ENCODE measurements at places on chromosomes 4 and X.

GRCh38 chrX:139091066-139091465 is 379.5 kb upstream of the FGF13 start:
- no peak for DNase-seq

- no peak for DNase-seq
Observed at GRCh38 chrX:137982472-137983172, 416.7 kb downstream of the ZIC3 start.

DNA sequence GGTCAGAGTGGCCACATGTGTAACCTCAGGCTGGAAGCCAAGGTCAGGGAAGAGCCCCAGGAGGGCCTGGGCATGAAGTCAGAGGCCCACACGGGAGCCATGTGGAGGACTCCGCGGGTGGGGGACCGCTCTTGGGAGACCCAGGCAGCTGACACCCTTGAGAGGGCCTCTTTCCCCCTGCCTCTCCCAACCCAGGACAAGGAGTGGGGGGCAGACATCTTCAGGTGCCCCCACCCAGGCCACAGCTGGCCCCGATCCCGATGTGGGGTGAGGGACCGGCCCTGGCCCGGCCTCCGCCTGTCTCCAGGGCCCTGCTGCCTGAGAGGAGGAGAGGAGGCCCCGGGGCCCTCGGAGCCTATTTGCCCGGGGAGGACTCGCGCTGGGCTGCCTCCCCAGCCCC is 3.1 kb downstream of the PNMA6A start:
- no peak for DNase-seq

GRCh38 chrX:10041383-10041782 is 74.2 kb downstream of the CLDN34 start:
- no peak for DNase-seq

- no peak for DNase-seq
Observed at GRCh38 chrX:2862404-2862803, 33.7 kb downstream of the GYG2 start.

DNA sequence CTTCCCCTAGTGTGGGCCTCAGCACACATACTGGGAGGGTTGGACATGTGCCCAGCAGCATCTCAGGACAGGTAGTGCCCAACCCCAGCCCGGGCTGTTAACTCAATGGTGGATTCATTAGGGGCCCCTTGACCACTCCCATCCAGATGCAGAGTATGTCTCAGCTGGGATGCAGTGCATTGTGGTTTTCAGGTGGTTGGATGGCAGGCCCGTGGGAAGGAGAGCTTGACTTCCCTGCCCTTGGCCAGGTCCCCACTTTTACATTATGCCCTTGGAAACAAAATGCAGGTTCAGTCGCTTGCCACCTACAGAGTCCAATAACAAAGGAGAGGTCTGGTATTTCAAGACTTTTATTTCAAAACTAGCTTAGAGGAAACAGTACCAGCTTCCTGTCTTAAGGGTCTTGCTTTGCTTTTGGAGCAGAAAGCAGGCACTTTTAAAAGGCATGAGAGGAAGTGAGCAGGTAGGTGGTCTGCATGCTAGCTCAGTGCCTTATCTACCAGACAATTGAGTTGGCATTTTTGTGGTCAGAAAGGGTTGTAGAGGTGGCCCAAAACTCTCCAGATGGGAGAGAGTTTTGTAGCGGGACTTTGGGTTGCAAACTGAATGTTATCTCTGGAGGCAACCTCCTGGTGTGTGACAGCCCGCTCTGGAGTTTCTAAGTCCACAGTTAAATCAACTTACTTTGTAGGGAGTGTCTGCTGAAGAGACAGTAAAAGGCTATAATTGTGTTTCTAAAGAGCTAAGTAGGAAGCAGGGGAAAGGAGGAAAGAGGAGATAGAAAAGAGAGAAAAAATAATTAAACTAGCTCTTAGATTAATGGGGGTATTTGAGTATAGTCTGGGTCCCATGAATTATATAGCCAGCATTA is 171.0 kb downstream of the GALNTL6 start:
- no peak for DNase-seq

GRCh38 chr4:98248934-98249333 is 12.2 kb upstream of the RAP1GDS1 start:
- no peak for DNase-seq

DNA sequence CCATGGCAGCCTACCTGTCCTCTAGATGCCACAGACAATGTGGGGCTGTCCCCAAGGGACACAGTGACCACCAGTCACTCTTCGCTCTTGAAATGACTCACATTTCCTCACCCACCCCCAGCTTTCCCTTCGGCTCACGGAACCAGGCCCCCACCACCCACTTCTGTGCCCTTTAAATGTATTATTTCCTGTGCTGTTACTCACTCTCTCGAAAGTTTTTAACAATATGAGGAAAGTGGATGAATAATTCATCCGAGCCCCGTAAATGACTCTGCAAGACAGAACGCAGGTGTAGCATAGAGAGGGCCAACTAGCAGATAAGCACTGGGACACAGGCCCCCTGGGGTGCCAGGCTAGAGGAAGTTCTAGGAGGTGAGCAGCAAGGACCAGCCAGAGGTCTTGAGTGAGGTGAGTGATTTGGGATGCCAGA is 179.5 kb upstream of the TBL1X start:
- peak; percentile 3 for DNase-seq

GRCh38 chr4:146247356-146247755 is 33.0 kb downstream of the REELD1 start:
- no peak for DNase-seq

- DNase-seq = no peak
Observed at GRCh38 chr4:6643141-6643847, 2.8 kb downstream of the MRFAP1 start.

- no peak for DNase-seq
Observed at GRCh38 chr4:45064741-45065140, 338.4 kb upstream of the GNPDA2 start.

GRCh38 chr4:100084892-100085291 is 105.4 kb downstream of the DDIT4L start:
- no peak for DNase-seq

GRCh38 chr4:87978681-87979080 is 3.2 kb downstream of the SPP1 start:
- no peak for DNase-seq

GRCh38 chr4:25095837-25096236 is 64.4 kb downstream of the SEPSECS start:
- DNase-seq = no peak

DNA sequence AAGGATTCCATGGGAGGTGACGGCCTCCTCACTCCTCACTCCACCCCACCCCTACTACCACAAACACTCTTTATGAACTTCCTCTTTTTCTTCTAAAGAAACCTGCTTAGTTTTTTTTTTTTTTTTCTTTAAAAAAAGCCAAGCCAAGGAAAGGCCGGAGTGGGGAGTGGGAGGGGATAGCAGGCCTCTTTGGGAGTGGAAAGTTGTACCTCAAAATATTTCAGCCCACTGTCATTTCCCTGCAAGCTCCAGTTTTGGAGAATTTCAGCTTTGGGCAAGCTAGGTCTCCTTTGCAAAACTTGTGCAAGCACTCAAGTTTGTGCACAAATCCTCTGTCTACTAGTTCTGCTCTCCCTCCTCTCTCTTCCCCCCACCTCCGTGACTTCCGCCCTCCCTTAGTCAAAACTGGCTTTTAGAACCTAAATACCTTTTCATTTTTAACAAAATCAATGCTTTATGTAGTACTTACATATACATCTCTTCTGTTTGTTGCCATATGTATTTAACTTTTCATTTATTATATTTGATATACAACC is 512 bp upstream of the ANTXR2 start:
- DNase-seq = no peak

DNA sequence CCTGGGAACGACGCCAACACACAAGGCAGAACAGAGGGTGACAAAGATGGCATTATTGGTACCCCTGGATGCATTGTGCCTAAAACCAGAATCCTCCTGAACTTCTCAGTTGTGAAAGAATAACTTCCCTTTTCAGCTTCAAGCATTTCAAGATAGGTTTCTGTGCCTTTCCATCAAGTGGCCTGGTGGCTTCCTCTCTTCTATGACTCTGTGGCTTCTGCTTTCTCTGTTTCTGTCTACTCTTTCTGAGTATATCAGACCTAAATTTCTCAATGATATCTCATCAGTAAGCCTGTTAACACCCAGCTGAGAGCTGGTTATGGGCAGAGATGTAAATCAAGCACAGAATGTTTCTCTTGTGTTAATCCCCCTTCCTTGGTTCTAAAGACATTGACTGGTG is 21.4 kb upstream of the FAM9B start:
- no peak for DNase-seq

- no peak for DNase-seq
Observed at GRCh38 chrX:20623448-20623847, 356.7 kb upstream of the RPS6KA3 start.

- DNase-seq = no peak
Observed at GRCh38 chr4:34043131-34043530, 2201.2 kb downstream of the ARAP2 start.

DNA sequence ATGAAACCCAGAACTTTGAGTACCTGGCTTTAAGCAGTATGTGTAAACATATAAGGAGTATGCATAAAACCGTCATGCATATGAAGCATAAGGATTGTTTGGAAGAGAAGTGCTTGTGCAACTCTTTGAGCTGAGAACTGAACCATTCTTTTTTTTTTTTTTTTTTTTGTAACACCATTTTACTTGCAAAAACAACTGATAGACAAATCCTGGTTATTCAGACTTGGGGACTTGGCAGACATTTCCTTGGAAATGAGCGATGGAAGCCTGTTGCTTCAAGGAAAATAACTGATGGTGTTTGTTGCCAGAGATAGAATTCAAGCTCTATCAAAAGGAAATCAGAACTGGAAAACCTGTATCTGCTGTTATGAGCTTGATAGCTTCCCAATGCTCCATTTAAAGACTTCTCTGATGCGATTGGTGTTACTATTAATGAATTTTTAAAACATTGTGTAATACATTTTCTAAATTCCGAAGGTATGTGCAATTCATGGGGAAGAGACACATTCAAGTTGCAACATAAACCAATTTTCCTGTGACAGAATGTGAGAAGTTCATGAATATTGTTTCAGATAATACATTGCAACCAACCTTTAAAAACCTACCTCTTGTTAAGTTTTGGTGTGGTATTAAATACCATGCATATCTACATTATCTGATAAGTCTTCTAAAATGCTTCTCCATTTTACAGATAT is 47.0 kb upstream of the FAT1 start:
- no peak for DNase-seq

- DNase-seq = no peak
Observed at GRCh38 chr4:168852933-168853713, 156.9 kb downstream of the CBR4 start.

DNA sequence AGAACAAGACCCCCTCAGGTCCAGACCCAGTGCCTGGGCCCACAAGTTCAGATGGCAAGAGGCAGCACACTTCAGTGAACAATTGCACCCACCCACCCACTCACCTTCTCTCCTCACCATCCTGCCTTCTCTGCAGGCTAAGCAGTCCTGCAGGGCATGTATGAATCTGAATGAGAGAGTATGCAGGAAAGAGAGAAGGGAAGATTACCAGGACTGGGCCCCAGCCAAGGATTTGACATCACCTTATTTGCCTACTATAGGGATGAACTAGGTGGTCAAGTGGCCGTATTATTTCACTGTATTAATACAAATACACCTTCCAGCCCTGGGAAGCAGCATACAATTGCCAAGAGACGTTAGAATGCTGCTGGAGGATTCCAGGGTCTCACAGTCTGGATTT is 2.1 kb upstream of the ZNF141 start:
- no peak for DNase-seq

DNA sequence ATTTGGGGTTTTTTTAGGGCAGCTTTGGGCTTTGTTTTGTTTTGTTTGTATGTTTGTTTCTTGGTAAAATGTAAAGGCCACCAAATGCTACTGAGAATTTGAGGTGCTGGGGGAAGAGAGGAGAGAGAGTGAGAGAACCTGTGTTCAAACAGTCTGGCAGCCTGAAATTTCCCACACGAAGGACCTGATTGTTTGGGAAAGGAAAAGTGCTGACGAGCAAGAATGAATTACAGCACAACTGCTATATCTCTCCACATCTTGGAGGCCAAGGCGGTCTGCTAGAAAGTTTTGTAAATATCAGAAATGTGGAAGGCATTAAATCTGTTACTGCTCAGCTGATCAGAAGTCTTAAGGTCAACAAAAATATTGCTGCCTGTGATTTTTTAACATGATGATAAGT is 170.5 kb downstream of the PALLD start:
- DNase-seq = peak; percentile 12

DNA sequence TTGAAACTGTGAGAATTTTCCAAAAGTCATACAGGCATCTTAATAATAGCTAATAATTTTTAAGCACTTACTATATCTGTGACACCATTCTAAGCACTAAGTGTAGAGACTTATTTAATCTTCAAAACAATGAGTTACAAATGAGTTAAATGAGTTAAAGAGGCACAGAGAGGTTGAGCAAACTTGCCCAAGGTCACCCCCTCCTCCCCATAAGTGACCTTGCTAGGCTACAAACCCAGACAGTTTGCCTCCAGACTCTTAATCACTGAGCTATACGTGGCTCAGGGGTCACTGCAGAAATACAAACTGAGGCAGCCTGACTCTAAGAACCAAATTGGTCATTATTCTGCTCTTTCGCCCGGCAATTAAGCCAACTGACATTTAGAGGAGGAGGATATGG is 15.5 kb downstream of the CTPS2 start:
- no peak for DNase-seq

DNA sequence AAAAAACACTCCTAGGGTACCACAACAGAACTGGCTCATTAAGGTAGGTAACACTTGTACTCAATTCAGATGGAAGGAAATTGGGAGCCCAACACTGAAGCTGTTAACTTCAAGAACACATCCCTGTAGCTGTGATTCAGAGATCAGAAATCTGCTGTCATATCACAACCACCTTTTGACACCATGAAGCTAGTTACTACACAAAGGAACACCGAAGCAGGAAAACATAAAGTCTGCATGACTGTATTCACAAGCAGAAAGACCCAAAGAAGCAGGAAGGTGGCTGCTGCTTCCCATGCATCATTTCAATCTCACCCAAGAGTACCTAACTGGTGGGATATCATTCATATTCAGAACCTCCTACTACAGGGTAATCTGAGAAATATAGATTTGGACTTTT is 7.7 kb downstream of the SMIM10L2A start:
- no peak for DNase-seq

- no peak for DNase-seq
Observed at GRCh38 chr4:145540235-145540634, 58.6 kb downstream of the SMAD1 start.

- DNase-seq = peak; percentile 5
Observed at GRCh38 chr4:127586922-127587571, 45.7 kb upstream of the INTU start.

DNA sequence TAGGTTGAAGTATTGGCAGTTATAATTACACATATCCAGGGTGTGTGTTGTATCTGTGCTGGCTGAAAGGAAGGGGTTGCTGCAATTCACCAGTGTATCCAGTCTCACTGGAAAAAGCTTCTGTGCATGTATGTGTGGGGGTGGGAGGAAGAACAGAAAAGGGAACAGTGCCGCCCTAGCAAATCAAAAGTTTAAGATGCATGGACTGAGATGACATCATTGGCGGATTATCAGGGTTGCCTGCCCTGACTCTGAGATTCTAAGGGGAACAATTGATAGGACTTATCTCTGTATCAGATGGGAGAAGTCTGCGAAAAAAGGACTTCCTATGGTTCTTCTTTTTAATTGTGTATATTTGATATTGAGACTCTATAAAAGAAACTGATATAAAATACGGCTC is 3.5 kb downstream of the SLC25A43 start:
- no peak for DNase-seq

All from dermis microvascular lymphatic vessel endothelial cell (primary cell).